ENCODE measurements at places on chromosomes 1 and 21.
A peak's percentile ranks its signal among the peaks of the same experiment; 100 is the strongest.

- DNase-seq: no peak
Observed at GRCh38 chr1:29970747-29971325, 734.5 kb downstream of the PTPRU start.

- no peak for DNase-seq
Observed at GRCh38 chr1:100443811-100444571, 91.7 kb downstream of the CDC14A start.

GRCh38 chr21:35394049-35394448 lies 344.9 kb upstream of the RUNX1 start:
- no peak for DNase-seq

DNA sequence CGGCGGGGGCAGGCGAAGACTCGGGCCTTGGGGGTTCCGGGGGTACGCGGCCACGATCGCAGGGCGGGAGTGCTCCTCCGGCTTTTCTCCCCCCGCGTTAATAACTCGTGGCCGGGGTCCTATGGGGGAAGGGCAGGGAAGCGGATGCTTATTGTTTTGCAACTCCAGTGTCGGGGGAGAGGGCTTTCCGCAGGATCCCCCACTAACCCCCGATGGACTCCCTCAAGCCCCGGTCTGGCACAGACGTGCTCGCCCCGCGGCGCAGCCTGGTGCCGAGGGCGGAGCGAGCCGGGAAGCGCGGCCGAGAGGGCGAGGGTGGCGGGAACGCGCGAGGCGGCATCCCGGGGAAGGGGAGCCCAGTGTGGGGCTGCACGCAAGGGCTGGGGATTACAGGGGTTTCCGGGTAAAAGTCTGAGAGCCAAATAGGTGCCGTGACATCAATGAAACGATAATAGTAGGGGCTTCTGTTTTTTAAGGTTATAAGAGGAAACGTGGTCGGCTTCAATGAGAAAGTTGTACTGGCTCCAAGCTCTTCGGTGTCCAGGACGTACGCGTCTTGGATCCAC lies 772 bp downstream of the UCK2 start:
- peak; percentile 6 for DNase-seq

- DNase-seq: no peak
Observed at GRCh38 chr1:101216623-101217022, 20.2 kb upstream of the S1PR1 start.

- DNase-seq: no peak
Observed at GRCh38 chr1:26910343-26911160, 3.2 kb downstream of the NR0B2 start.

DNA sequence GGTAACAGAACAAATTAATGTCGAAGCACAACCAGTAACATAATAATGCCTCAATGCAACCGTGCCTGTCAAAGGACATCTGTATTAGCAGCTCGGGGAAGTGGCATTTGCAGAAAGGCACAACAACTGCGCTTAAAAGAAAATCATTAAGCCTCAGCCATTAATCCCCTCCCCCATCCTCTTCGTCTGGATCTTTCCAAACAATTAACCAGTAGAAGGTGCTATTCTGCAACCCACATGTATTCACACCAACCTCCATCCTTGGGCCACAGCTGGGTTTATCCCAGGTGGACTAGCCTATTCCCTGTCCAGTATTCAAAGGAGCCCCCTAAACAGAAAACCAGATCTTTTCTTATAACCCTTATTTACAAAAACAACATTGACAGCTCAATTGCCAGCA lies 2.6 kb downstream of the RERE start:
- no peak for DNase-seq

GRCh38 chr1:162471290-162471853 lies 26.2 kb upstream of the UHMK1 start:
- no peak for DNase-seq

- no peak for DNase-seq
Observed at GRCh38 chr1:37485902-37486679, 11.7 kb downstream of the ZC3H12A start.

DNA sequence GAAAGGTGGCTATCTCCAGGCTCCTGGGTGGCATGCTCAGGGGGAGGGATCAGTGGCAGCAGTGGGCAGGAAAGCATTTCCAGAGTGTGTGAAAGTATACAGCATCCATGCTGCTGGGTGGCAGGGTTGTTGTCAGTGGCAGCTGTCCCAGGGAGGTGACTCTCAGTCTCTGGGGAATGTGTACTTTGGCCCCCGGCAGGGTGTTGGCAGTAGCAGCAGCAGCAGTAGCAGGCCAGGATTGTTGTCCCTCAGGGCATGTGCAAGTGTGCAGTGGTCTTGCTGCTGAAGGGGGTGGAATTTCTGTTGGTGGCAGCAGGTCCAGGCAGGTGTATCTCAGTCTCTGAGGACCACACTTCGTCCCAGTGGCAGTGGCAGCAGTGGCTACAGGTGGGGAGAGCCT lies 71.7 kb upstream of the GUCA2B start:
- no peak for DNase-seq

DNA sequence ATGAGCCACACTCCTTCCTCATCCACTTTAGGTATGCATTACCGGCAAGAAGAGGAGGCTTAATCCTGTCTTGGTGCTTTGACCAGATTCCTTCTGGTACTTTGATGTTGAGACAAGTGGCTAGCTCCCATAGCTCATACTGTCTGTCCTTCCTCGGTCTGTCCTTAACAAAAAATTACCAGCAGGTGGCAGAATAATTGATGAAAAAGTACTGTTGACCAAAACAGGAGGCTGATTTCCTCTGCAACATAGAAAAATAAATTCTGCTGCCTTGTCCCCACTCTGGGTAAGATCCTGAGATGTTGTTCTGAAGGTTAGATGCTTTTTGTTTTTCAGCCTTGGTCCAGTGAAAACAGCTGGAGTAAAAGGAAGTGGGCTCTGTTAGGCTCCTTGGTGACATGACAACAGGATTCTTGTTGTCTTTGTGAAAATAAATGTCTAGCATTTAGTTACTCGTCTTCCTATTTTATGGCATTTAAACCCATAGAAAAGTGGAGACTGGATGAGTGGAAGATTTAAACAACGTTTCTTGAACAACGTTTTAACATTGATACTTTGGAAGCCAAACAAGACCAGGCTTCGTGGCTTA lies 11.2 kb upstream of the HJV start:
- DNase-seq: no peak

- DNase-seq: no peak
Observed at GRCh38 chr1:199151634-199152425, 513.0 kb downstream of the PTPRC start.

GRCh38 chr1:86701731-86702130 lies 2.6 kb upstream of the SH3GLB1 start:
- no peak for DNase-seq

DNA sequence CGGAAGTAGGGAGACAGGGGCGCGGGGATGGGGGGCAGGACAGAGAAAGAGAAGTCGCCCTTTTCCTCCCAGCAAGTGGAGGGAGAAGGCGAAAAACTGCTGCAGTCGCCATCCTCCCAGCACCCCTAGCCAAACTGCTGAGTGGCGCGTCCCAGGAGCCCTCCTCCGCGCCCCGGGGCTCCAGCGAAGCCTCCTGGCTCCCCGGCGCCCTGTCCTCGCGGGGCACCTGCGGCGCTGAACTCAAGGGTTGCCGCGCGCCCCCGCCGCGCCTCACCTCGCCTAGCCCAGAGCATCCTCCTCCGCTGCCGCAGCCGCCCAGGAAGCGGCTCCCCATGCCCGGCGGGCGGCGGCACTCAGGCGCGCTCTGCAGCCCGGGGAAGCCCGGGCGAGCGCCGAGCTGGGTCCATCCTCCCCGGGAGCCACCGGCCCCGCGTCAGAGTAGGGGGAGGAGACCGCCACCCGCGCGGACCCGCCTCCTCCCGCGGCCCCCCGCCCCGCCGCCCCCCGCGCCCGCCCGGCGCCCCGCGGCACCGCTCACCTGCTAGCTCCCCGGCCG lies at the start of gene DAB1:
Gene DAB1 (minus strand): TSS at position 405 of the 556 bp plus-strand sequence. CDS start 133,030 bp downstream, outside the sequence.
- no peak for DNase-seq

DNA sequence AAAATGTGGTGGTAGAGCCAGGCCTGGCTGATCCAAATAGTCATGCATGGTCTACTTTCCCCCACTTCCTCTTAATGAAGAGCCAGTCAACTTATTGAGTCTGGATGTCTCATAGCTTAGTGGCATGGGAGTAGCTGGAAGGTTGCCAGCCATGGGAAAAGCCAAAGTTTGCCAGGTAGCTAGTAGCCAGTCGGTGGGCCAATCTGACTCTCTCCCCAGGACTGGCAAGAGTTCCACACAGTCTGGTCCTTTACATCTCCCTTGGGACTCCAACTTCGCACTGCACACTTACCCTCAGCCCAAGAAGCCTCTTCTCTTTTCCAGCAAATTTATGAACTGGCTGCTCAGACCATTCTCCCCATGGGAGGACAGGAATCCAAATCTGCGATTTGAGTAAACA lies 8.3 kb downstream of the WARS2 start:
- no peak for DNase-seq

- DNase-seq: no peak
Observed at GRCh38 chr1:168980180-168980579, 126.3 kb upstream of the ATP1B1 start.

DNA sequence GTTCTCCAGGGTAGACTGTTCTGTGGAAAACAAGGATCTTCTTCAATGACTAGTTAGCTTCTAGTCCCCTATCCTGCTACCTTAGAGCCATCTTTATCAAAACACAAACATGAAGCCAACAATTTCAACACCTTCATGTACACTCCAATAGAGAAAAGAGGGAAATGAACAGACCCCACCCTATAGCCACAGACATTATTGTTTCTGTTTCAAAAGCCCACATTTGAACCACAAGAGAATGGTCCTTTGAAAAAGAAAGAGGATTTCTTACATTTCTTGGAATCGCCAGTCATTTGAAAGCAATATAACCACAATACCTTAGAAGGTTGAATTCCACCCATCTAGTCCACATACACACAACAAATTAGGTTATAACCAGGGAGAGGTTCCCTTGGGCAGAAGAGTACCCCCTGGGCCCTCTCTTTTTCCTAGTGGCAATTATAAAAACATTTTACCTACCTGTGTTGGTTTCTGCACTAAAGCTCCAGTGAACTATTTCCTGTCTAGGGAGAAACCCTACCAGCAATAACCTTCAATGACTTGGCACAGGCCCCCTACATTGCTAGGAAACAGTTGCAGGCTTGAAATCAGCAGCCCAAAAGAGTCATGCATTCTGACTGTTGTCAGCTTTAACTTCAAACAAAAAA lies 2.7 kb upstream of the LPGAT1 start:
- DNase-seq: peak; percentile 4

DNA sequence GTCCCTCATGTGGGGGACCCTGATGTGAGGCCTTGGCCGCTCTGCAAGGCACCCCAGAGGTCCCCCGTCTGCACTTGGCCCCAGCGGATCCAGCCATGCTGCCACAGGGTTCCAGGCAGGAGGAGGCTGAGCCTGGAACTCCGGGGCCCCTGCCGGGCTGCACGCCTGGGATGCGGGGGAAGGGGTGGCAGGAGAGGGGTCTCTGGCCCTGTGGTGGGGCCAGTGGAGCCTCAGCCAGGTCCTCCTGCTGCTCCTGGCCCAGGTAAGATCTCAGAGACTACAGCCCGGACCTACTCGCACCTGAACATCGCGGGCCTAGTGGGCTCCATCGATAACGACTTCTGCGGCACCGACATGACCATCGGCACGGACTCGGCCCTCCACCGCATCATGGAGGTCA lies 12.9 kb downstream of the PFKL start:
- no peak for DNase-seq

- DNase-seq: no peak
Observed at GRCh38 chr1:19388980-19389379, 76.9 kb downstream of the SLC66A1 start.

DNA sequence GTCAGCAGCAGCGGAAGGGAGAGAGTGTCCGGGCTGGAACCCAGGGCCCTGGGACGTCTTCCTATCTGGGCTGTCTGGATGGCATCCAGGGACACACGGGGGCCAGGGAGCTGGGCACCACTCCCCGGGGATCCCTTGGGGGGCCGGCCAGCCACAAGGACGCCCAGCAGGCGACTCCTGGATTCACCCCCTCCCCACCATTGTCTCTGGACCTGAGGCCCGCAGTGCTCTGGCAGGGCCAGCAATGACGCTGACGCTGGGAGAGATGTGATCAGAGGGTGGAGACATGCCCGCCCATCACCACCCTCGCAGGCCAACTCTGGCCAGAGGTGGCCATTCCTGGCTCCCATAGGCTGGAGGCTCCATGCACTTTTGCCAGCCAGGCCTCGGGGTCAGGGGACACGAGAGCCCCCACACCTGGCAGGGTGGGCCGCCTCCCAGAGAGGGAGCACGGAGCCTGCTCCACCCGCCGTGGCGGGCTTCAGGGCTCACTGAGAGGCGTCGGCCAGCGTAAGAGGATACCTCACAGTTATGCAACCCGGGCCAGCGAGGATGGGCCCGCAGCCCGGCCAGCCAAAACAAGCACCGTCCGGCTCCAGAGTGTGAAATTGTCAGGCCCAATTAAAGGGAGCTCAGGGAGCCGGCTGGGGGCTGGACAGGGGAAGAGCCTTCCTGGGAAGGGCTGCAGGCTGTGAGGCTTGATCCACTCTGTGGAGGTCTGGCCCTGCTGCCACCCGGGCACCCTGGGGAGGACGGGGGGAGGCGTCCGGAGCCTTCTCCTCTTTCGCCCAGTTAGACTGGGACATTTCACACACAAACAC lies 10.3 kb downstream of the ACTRT2 start:
- no peak for DNase-seq

DNA sequence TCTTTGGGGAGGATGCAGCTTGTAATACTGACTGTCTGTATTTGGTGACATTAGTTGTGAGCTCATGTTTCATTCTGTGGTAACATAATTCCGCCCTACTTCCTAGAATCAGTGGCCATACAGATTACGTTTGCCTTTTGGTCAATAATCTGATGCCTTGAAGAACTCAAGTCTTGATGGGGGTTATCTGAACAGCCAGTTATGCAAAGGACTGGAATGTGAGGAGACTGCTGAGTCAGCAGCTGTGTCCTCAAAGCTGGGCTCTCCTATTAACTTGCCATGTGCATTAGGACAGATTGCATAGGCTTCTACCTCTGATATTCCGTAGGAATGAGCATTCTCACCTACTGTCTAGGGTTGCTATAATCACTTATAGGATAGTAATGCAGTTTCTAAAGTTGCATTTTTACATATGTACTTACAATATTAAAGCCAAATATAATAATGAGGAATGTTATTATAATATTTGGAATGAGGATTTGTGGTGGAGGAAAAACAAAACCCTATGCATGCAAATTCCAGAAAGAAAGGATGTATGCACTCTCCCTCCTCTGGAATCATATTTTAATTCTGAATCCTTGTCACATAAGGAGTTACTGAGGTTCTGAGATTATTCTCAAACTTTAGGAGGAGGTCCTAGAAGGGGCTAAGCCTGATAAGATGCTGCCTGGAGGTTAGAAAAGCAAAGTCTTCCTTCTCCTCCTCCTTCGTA lies 116.0 kb downstream of the NOS1AP start:
- no peak for DNase-seq

DNA sequence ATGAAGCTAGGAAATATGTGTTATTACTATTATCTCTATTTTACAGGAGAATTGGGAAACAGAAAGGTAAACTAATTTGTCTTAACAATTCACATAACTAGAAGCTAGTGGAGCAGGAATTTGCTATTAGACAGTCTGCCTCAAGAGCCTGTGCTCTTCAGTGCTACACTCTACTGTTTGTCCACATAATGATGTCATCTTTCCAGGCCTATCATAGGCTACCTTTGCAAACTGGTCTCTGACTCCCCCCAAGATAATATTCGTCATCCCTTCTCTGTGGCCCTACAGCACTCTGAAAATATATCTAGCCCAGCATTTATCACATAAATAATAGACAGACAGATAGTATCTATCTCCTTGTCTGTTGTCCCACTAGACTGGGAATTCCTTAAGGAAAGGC lies 34.1 kb downstream of the TRIT1 start:
- no peak for DNase-seq
